ENCODE measurements at places on chromosomes 5 and 9.

- DNase-seq, result no peak
Observed at GRCh38 chr5:136205941-136206340, 13.0 kb upstream of the SMIM32 start.

- no peak for DNase-seq
Observed at GRCh38 chr9:136010615-136011361, 49.6 kb upstream of the UBAC1 start.

- no peak for DNase-seq
Observed at GRCh38 chr5:37839407-37840052, at the start of gene GDNF. Gene GDNF (minus strand): TSS chr5:37840041. CDS start chr5:37834796, 5,245 bp downstream.

DNA sequence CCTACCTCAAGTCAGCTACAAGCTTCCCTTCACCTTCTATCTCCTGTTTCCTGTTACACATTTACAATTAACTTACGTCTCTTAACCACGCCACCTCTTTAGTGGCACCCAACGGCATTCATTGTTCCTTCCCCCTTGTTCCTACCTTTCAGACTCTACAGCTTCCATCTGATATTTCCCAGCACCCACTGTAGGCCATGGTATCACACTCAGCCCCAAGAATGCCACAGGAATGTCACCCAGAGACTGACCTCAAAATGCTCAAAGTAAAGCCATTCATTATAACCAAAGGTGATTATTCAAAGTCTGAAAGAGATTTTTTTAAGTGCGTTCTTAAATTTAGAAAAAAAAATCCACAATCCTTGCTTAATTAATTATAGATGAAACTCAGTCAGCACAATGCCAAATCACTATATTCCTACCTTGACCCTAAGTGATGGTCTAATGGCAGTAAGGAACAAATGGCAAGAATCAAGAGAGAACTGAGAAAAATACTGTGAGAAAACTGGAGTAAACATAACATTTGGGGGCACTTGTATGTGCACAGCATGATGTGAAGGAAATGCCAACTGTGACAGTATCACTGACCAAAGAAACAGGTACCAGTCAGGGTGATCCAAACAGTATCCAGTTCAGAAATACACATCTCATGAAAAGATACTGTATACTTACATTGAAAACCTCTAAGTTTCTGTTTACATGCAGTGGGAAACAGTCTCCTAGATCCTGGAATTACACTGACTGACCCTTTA is 52.1 kb downstream of the CTNND2 start:
- DNase-seq, result no peak

- no peak for DNase-seq
Observed at GRCh38 chr5:173453167-173453566, 125.0 kb upstream of the STC2 start.

GRCh38 chr5:75975496-75975895 is 107.7 kb upstream of the SV2C start:
- DNase-seq, result no peak

- no peak for DNase-seq
Observed at GRCh38 chr5:181198905-181199519, 6.0 kb downstream of the TRIM7 start.

DNA sequence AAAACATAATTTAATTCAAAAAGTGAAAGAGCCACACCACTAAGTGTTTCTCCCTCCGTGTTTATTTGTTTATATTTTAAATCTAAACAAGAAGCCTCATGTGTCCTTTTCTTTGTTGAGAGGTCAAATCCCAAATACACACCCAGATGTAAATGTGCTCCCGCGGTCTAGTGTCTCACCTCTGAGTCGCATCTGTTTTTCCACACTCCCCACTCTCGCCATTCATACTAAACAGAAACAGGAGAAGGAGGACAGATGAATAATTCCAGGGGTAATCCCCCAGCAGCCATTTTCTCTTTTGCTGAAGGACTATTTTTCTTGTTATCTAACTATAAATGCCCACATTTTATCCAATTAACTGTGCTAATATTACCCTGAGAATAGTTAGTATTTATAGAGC is 361.6 kb upstream of the RIOK2 start:
- no peak for DNase-seq

- peak; percentile 94 for DNase-seq
Observed at GRCh38 chr5:77133061-77133758, 46.1 kb upstream of the ZBED3 start.

- no peak for DNase-seq
Observed at GRCh38 chr9:129398101-129398960, 220.3 kb upstream of the IER5L start.

DNA sequence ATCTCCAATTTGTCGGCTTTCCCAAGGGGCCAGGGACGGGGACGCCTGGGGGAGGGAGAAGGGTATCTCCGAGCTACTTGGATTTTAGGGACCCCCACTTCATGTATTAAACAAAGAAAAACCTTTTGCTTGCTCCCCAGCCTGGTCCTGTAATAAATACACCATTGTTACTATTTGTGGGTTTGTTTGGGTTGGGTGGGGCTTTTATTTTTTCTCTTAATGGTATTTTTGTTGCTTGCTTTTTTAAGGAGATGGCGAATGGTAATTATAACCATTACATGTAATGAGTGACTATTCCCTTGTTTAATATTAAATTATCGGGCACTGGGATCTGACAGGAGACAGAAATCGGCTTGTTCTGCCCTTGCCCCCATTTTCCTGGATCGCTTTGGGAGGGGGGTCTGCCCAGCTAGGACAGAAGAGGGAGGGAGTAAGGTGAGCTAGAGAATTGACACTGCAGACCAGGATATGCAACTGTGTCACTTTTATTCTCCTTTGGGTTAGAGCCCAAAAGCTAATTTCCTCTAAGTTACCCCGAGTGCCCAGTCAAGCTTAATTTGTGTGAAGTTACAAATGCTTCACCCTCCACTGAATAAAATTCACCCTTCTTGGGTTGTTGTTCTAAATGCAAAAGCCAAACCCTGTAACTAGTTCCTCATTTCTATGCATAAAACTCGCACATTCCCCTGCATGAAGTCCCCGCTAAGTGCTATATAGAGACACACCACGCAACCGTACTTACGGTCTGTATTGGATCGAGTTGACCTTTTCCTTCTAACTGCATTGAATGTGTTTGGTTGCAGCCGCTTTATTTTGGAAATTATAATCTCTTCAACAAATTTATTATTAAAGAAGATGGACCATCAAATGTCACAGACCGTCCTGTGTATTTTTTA is 1.6 kb upstream of the ZNF608 start:
- no peak for DNase-seq

DNA sequence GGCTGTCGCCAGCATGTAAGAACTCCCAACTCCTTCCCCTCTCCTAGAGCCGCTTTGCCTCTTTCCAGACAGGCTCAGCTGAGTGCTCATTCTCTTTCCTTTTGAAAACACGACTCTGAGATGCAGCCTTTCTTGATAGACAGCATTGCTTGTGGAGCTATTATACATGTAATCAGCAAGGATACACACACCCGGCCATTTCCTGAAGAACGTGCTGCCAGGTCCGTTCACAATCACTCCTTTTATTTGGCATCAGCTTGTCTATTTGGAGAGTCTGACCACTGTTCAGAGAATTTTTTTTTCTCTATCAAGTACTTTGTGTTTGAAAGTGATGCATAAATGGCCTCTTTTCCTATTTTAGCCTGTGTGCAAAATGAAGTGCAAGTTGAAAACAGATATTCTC is 328.7 kb downstream of the MARCHF11 start:
- no peak for DNase-seq

- no peak for DNase-seq
Observed at GRCh38 chr9:138051586-138052321, 174.2 kb downstream of the CACNA1B start.

DNA sequence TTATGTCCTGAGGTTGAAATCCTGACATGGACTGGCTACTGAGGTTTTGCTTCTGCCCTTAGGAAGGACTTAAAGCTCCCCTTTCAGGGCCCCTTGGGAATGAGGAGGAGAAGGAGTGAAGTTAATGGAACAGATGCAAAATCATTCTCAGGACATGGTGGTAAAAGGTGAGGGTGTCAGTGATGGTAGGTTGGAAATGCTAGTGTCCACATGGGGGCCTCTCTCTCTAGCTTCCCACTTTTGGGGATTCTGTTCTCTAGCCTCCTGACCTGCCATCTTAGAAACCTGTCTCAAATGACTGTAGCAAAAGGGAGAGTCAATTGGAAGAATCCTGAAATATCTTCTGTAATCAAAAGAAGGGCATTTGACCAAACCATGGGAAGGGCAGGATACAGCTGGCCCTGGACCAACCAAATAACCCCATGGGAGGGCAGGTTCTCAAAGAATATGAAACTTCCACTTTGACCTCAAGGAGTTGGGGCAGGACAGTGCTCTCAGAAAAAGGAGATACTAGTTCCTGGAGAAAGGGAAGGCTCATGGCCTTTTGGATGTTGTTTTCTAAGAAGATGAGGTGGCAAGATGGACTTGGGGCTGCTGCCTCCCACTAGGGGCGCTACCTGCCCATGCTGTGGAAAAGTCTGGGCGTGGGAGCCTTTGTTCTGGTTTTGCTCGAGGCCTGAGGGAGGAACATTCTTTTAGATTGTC is 21.2 kb upstream of the MLANA start:
- no peak for DNase-seq

- peak; percentile 15 for DNase-seq
Observed at GRCh38 chr5:120405286-120405864, 58.7 kb upstream of the PRR16 start.

GRCh38 chr9:14846871-14847311 is 63.3 kb downstream of the FREM1 start:
- DNase-seq, result no peak

DNA sequence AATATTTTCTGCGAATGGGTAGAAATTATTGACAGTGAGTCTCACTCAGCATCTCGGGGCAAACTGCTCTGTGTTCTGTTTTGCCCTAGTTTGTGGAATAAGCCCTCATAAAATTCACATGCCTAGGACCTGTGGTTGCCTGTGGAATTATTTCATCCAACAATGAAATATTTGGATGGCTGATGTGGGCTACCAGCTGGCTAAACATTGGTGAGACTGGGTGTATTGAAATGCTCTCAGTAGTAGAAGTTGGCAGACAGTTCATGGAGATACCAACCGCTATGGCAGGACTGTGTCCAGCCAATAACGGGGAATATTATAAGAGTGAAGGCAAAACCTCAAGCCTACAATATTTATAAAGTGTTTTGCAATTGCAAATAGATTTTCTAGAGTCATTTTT is 344.1 kb upstream of the RPS23 start:
- DNase-seq, result no peak

- no peak for DNase-seq
Observed at GRCh38 chr9:109737295-109737694, 42.7 kb upstream of the PALM2AKAP2 start.

GRCh38 chr9:130034570-130034969 is 8.4 kb downstream of the FNBP1 start:
- peak; percentile 33 for DNase-seq

GRCh38 chr9:72554221-72554641 is 32.8 kb downstream of the TMC1 start:
- no peak for DNase-seq

GRCh38 chr5:125476901-125477585 is 730.6 kb upstream of the ZNF608 start:
- DNase-seq, result no peak

- DNase-seq, result no peak
Observed at GRCh38 chr9:99873943-99874584, 32.4 kb upstream of the STX17 start.

- DNase-seq, result no peak
Observed at GRCh38 chr5:63953217-63953616, 9.0 kb downstream of the HTR1A start.

GRCh38 chr5:107952450-107952849 is 281.7 kb upstream of the EFNA5 start:
- no peak for DNase-seq

DNA sequence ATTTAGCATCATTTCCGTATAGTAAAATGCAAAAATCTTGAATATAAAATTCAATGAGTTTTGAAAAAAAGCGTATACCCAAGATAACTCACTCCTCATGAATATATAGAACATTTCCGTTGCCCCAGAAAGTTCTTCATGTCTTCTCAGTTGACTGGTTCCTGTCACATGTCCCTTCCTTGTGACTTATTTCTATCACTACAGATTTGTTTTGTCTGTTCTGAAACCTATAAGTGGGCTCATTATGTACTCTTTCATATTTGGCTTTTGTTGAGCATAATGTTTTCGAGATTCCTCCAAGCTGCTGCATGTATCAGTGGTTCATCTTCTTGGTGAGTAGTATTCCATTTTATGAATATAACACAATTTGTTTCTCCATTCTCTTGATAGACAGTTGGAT is 11.0 kb upstream of the HACD4 start:
- DNase-seq, result no peak

- DNase-seq, result no peak
Observed at GRCh38 chr5:54484219-54484894, 28.9 kb downstream of the HSPB3 start.

DNA sequence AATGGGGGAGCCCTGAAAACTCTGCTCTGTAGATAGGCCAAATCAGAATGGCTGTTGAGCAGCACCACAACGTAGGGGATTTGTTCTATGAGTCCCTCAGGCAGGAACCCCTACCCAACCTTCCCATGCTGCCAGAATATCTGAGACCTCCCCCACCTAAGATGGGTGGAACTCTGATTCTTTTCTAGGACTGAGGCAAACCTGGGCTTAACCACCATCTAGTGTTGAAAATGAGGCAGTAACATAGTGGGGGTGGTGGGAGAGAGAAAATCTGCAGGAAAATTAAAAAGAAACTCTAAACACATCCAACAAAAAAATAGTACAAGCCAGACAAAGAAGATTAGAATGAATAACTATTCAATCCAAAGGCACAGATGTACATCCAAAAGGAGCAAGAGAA is 228.4 kb downstream of the ATPSCKMT start:
- no peak for DNase-seq

GRCh38 chr5:181044662-181045305 is 4.7 kb downstream of the BTNL9 start:
- DNase-seq, result no peak

DNA sequence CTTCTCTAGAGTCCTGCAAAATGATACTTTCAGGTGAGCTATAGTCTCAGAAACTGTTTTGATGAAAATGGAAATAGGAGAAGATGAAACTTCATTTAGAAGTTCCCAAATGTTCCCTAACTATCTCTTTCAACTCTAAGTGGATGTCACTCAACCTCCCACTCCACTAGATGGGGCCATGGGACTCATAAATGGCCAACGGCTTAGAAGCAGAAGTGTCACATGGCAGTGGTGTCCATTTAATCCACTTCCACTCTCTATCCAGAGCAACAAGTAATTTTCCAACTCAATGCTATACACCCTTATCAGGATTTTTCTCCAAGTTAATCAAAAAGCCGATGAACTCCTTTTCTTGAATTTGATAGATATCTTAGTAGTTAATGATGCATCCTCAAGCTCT is 295.7 kb downstream of the EDIL3 start:
- DNase-seq, result no peak
